ENCODE measurements at places on chromosomes 16 and 17.
A peak's percentile ranks its signal among the peaks of the same experiment; 100 is the strongest.

- peak; percentile 72 for DNase-seq
Measured at GRCh38 chr17:80252871-80253270, 7.8 kb upstream of the RNF213 start.

- DNase-seq, result no peak
Measured at GRCh38 chr16:84874983-84875382, 55.2 kb downstream of the CRISPLD2 start.

GRCh38 chr17:18326039-18326438 is 10.9 kb downstream of the SMCR8 start:
- no peak for DNase-seq

DNA sequence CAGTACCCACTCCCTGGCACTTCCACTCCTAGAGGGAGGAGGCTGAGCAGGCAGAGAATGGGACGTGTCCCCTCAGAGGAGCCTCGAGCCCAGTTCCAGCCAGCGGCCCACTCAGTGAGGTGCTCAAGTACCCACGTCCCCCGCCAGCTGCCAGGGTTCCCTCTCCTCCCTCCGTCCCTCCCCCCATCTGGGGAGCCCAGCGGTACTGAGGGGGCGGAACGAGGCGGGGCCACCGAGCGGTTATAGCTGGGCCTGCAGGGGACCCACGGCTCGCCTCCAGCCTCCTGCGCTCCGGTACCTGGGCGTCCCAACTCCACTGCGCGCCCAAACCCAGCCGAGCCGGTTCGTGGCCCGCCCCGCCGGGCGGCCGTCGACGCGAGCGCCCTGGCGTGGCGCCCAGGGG is at the start of gene NPW:
Gene NPW (plus strand): TSS at position 268 of the 403 bp plus-strand sequence.
- DNase-seq, result no peak

GRCh38 chr16:85448557-85449190 is 164.4 kb upstream of the GSE1 start:
- no peak for DNase-seq

GRCh38 chr16:19295393-19295792 is 9.9 kb downstream of the CLEC19A start:
- DNase-seq, result no peak

DNA sequence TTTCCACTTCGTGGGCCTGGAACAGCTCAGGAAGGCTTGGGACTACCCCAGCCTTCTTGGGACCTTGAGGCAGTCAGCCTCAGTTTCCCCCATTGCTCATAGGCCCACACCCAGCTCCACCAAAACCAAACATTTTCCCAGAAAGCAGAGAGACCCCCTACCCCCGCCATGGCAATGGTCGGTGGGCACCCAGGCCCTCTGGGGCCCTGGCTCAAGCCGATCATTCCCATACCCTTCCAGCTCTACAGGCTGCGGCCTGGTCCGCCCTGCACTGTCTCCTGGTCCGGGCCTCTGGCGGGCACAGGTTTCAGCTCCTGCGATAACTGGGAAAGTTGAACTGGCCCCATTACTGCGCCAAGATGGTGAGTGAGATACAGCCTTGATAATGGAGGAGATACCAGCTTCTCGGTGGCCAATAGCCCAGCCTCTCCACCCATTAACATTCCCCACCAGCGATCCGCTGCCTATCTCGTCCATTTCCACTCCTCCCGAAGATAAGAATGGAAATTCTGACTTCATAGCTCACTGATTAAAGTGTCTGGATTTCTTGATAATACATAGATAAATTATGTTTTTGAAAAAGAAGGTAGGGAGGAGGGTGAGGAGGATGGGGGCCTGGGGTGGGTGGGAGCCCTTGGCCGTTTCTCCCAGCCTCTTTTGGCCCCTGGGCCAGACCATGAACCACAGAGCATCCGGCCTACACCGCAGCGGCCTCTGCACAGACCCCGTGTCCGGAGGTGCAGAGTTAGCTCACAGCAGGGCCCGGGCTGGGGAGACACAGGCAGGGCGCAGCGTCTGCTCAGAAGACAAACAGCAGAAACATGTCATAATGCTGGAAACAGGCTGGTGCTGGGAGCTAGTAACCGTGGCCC is 11.6 kb downstream of the ZFPM1 start:
- no peak for DNase-seq

GRCh38 chr16:66489818-66490217 is 60.1 kb downstream of the TK2 start:
- DNase-seq, result no peak

GRCh38 chr17:13051915-13052314 is 34.1 kb upstream of the ELAC2 start:
- no peak for DNase-seq

DNA sequence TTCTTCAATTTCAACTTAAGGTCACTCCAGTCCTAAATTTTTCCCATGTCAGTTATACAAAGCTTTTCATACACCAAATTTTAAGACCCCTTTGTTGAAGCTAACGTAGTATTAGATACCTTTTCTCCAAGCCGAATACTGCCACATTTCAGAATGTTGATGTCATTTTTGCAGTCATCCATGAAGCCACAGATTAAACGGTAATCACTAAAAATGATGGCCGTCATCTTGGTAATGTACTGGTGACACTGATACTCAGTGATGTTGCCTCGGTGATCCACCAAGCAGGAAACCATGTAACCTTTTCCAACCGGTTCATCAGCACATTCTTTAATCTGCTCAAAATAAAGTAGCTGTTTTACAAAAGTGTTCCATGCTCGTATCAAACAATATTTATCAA is 82.1 kb upstream of the CLEC18B start:
- no peak for DNase-seq

DNA sequence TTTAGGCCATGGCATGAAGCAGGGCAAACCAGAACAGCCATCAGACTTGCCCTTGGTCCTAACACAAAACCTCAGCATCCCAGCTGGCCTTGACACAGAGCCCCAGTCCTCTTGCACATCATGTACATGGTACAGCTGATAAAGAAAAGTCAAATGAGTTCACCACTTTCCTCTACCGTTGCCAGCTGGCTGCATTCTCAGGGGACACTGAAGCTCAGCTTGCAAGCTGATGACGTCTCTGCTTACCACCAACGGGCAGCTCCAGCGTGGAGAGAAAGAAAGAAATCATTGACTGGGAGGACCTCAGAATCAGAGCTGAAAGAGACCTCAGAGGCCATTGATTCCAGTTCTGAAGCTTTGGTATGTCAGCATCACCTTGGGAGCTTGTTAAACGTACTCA is 80.7 kb upstream of the CES5A start:
- DNase-seq, result no peak

DNA sequence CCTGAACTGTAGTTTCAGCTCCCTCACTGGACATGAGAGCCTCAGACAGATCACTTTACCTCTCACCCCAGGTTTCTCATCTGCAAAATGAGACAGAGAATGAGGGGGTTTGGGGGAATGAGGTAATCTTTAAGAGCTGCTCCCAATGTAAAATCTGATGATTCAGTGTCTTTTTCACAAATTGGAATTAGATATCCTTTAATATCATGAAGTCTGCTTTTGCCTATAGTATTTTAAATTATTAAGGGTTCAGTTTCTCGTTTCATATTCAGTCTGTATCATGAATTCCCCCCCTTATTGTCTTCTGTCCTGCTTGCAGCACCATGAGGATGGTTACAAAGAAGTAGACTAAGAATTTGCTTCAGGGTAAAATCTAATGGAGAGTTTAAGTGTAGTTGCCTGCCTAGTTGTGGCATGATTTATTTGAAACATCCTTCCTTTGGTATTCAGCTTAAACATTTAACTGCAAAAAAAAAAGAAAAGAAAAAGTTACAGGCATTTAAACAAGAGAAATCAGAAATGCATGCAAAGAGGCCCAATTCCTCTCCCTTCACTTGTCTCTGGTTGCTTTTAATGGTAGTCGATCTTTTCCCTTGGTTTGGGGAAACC is 77.3 kb downstream of the WNT3 start:
- DNase-seq, result no peak

DNA sequence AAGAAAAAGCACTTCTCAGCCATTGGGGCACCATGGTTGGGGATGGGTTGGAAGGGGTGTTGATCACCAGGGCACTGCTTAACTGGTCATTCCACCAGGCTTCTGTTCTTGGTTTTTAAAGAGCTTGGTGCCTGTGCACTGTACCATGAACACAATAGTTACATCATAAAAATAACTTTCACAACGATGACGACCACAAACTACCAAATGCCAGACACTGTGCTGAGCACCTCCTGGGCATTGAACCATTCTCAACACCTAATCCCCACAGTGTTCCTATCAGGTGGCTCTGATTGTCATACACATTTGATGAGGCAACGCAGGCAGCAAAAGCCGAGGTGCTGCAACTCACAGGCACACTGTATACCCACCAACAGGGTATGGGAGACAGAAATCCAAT is 208.0 kb downstream of the FOXL1 start:
- no peak for DNase-seq

DNA sequence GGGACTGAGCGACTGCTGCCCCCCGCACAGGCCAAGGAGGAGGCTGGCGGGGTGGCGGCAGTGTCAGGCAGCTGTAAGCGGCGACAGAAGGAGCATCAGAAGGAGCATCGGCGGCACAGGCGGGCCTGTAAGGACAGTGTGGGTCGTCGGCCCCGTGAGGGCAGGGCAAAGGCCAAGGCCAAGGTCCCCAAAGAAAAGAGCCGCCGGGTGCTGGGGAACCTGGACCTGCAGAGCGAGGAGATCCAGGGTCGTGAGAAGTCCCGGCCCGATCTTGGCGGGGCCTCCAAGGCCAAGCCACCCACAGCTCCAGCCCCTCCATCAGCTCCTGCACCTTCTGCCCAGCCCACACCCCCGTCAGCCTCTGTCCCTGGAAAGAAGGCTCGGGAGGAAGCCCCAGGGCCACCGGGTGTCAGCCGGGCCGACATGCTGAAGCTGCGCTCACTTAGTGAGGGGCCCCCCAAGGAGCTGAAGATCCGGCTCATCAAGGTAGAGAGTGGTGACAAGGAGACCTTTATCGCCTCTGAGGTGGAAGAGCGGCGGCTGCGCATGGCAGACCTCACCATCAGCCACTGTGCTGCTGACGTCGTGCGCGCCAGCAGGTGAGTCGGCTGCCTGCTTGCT is 5.6 kb upstream of the TMEM88 start:
- no peak for DNase-seq

DNA sequence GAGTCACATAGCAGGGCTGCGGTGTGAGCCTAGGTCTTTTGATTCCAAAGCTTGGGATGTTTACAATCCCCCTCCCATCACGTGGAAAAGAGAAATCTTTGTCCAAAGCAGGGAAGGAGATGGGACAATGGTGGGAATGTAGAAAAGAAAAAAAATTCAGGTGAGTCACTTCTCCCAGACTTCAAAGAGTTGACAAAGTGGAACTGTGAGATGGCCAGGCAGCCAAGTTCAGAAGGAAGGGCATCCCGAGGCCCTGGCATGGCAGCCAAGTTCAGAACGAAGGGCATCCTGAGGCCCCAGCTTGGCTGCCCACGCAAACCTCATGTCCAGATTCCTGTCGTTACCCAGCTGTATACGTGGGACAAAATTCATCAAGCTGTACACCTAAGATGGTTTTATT is 47.5 kb downstream of the FOXL1 start:
- no peak for DNase-seq

DNA sequence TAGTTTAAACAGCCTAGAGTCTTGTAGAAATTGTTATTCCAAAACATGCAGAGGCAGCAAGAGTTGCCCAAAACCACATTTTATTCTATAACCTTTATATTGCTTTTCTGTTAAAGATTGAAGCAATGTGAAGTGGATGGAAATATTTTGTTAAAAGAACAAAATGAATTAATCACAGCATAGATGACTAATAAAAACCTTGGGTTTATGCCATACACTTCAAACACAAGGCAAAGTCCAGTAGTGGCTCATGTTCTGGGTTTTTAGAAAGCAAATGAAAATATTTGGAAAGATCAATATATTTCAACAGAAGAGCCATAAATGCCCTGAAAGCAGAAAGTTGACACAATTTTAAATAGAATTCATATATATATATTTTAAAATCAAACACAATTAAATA is 36.7 kb upstream of the ULK2 start:
- no peak for DNase-seq

- DNase-seq, result no peak
Measured at GRCh38 chr16:11089504-11090124, 145.2 kb downstream of the CLEC16A start.

GRCh38 chr17:19244781-19245180 is 7.6 kb downstream of the EPN2 start:
- no peak for DNase-seq

- DNase-seq, result no peak
Measured at GRCh38 chr17:41687828-41688640, 651 bp upstream of the EIF1 start.

DNA sequence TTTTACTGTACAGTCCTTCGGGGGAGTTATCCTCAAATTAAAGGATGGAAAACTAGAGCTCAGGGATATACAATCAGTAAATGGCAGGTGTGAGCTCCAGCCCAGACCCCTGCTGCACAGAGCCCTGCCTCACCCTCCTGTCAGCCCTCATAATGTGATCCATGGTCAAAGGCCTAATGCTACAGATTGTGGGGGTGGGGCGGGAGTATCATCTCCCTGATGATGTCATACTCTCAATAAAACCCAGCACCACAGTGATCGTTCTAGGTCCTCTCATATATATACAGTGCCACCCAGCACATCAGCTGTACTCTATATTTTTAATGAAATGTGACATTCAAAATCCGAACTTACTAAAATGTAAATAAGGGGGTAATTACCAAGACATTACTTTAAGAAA is 61.5 kb downstream of the SLC39A11 start:
- DNase-seq, result no peak

GRCh38 chr16:46648656-46649055 is 27.5 kb upstream of the SHCBP1 start:
- no peak for DNase-seq

DNA sequence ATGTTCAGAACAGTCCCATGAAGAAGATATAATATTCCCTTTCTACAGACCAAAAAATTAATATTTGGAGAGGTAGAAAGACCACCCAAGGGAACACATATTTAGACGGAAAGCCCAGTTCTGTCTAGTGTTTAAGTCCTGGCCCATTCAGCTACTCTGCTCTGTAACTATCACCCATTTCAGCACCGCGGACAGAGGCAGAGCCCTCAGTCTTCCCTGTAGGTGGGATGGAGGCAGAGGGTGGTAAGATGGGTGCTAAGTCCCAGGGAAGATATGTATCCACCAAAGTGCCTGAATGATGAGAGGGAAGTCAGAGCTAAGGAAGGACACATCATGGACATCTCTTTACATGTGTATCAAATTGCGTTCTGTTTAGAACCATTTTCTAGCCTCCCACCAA is 27.8 kb upstream of the C16orf78 start:
- DNase-seq, result no peak

- DNase-seq, result peak; percentile 17
Measured at GRCh38 chr16:84548971-84549844, 44.7 kb upstream of the MEAK7 start.

GRCh38 chr17:74187761-74188160 is 15.7 kb upstream of the RPL38 start:
- no peak for DNase-seq

All from effector memory CD4-positive, alpha-beta T cell (primary cell).